Femur (tissue), 1 donor: ENCODE measurements at places on chromosomes 6 and 20.

DNA sequence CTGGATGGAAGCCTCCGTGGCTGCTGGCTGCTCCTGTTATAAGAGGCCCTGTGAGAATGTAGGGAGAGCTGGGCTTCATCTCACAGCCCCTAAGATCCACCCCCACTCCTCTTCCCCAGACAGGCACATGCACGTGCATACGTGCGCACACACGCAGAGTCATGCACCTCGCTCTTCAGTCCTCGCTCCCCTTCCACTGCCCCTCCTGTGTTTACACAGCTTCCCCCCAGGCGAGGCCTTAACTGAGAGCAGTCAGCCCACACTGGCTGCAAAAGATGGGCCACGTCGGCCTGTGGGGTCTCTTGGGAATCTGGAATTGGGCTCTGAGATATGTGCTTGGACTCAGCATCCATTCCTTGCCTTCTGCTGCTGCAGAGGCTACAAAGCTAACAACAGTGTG lies 35.2 kb upstream of the MLN start:
- DNase-seq, result no peak

- DNase-seq, result peak; percentile 37
These were observed 59.5 kb upstream of the BMP2 start for GRCh38 chr20:6708010-6708409.

GRCh38 chr6:127879685-127880084 lies 21.2 kb downstream of the THEMIS start:
- DNase-seq, result peak; percentile 18

- no peak for DNase-seq
These were observed 307.8 kb downstream of the TAF4 start for GRCh38 chr20:61757678-61758563.

DNA sequence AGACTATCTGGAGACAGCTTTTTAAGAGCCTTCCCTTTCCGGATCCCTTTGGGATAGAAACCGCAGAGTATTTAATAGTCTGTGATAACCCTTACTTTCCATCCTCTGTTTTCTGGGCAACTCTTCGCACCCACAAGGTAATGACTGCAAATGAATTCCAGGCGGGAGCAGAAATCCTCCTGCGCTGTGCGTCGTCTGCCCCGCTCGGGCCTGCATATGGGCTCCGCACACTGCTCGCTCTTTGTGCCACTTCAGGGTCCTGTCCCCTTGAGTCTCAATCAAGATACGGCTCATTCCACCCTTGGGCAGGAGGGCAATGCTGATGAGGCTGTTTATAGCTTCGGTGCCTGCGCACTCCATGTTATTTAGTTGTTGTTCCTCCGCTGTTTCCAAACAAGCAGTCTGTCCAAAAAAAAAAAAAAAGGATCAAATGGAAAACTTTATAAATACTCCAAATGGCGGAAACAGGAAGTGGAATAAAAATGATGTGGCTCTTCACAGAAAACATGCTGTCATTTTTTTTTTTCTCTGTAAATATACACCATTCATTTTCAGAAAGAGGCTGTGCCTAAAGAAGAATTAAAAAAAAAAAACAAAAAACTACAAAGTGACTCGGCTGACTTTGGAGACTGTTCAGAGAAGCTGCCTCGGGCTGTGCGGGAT lies 169.6 kb upstream of the GMDS start:
- no peak for DNase-seq
